ENCODE measurements at places on chromosomes 6 and 20. TPM values are rescaled to one million over a fixed set of nuclear protein-coding genes. Genes with fewer than 3 reads are reported as not detected.

Gene BTN1A1
- total RNA-seq = 0.09 TPM

Gene C6orf52
- total RNA-seq = 6.8 TPM

Gene MUC21
- not detected for total RNA-seq

Gene DNPH1
- 68.3 TPM for total RNA-seq
